ENCODE measurements at places on chromosomes 3 and 15.

GRCh38 chr3:35114686-35115085, 524.6 kb upstream of the ARPP21 start:
- DNase-seq = no peak

DNA sequence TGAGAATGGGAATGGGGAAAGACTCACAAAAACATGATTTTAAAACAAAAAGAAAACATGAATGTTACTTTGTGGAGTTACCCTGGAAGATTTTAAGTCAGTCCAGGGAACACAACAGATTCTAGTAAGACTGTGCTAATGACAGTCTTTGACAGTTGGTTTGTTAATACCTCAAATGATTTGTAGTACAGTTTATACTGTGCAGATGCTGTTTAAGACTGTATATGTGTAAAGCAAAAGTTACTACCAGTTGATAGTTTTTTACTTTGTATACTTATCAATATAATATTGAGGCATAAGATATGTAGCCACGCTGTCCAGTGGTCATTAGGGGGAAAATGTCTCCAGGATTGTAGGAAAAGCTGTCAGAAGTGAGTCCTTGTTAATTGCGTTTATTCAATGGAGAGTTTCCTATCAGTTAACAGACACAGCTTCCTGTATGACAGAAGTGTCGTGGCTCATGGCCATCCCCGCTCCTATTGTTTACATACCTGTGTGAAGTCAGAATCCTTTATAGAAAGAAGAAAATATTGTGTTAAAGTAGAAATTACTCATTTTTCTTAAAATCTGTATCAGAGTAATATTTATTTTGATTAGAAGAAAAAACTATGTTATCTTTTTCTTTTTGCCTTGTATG, 36.0 kb downstream of the NKIRAS1 start:
- no peak for DNase-seq

DNA sequence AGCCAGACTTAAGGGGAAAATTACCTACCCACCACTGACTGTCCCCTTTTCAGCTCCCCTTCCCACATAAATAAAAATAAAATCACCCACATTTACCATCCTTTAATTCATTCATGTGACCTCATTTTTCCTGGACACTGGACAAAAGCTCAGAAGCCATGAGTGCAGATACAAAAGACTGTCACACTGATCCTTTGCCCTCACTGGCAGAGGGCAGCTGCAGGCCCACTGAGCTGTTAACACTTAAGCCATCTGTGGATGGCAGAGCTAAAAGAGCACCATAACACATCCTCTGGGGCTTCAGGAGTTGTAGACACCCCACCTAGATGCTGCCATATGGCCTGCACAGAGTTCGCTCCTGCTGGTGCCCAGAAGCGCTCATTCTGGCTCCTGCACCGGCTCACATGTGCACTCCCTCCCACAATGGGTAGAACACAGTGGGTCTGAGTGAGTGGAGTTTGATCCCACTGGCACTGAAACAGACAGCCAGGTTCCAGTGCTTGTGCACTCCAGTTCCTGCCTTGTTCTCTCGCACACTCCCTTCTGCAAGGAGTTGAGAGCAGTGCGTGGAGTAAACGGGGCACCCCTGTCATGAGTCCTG, 38.8 kb downstream of the EDC3 start:
- no peak for DNase-seq

GRCh38 chr3:180595559-180595935, 6.4 kb upstream of the TTC14 start:
- DNase-seq = no peak

DNA sequence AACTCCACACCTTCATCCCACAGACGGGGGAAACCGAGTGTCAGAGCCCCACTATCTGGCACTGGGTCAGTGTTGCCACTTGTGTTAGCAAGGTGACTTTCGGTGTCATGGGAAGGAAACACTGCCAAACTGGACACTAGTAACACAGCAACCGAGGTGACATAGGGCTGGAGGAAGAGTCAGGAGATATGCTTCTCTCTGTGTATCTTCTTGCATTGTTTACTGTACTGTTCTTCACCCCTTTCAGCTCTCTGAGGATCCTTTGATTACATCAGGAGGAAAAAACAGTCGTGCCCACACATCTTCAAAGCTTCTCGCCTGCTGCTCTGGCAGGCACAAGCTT, 109.4 kb upstream of the RAD18 start:
- DNase-seq = no peak

DNA sequence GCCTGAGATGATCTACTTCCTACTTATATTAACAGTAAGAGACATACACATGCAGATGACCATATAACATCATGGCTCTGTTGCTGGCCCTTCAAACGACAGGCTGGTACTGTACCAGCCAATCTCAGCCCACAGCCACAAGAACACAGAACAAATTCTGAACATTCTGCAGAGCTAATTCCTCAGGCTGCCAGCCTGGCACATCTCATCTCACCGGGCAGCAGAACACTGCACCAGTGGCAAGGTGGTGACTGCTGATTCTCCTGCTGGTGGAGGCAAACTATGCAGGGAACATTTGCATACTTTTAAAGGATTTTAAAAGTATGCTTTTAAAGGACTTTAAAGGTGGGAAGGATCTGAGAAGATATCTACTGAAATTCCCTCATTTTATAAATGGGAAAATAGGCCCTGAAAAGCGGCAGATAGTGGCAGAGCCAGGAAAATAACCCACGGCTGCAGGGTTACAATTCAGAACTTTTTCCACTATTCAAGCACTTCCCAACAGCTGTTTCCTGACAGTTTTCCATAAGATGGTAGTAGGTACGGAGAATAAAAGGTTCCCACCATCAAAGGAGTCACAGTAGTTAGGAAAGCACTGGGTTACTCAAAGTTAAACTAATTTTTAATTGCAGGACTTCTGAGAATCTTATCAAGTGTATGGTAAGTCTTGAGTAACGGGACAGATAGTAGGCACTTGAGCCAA, 37.3 kb downstream of the SUMF1 start:
- no peak for DNase-seq

GRCh38 chr15:89090791-89091626, 2.8 kb downstream of the ABHD2 start:
- DNase-seq = no peak

GRCh38 chr15:101171954-101172353, 79.9 kb downstream of the CHSY1 start:
- no peak for DNase-seq

DNA sequence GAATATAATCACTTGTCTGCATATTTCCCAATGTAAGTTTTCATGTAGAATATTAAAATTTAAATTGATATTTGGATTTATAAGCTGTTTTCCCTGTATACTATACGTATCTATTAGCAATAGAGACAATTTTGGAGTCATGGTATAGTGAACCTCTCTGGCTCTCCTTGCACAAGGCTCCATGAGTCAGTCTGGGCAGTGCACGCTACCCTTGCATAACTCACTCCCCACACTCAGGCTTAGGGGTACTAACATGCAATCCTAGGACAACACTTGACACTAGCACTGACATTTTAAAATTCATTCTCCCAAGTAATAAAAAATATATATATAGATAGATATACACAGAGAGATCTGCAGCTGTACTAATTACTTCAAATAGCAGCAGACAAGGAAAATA, 39.2 kb downstream of the SLC24A1 start:
- no peak for DNase-seq

GRCh38 chr15:57044072-57044702, 125.7 kb downstream of the TCF12 start:
- no peak for DNase-seq

All from right renal pelvis (tissue), 4 donors.